ENCODE measurements at places on chromosomes 5 and 9. TPM values are rescaled to one million over a fixed set of nuclear protein-coding genes. Genes with fewer than 3 reads are reported as not detected.
A peak's percentile ranks its signal among the peaks of the same experiment; 100 is the strongest.

DNA sequence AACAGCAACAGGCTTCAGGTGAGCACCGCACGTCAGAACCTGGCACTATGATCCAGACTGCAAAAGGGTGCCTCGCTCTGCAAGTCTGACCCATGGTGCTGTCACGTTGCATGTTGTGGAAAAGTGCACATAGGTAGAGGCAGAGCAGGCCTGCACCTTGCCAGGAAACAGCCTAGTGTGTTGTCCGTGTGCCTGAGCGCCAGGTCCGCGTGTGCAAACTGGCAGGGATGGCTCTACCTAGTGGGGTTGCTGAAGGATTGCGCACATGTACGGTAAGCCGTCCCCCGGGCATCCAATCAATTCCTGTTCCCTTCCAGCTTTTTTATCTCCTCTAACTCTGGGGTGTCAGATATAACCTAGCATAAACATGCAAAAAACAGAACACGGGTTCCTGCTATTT lies 219.5 kb downstream of the NXNL2 start:
- DNase-seq = no peak

DNA sequence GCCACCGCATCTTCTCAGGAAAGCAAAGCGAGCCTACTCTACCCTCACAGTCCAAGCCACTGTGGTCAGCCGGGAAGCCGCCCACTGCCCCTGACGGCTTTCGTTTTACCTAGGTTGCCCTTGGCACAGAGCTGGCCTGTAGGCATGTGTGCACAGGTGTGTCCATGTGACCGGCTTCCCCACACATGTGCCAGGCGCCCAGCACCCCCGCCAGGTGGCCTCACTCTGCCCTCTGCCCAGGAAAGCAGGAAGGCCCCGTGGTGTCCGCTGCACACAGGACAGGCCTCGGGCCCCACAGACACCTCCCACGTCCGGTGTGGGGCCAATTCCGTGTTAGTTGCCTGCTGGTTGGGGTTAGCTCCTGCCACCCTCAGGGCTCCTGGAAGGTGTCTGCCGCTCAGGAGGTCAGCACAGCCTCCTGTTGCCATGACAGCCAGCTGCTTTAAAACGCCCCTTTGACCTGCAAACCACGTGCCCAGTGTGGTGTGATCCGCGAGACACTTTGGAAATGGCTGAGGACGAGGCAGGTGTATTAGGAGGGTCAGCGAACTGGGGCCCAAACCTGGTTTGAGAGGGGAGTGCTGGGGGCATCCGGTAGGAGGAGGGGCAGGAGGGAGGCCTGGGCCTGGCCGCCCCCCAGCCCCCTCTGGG lies 28.7 kb downstream of the TPPP start:
- DNase-seq = no peak

DNA sequence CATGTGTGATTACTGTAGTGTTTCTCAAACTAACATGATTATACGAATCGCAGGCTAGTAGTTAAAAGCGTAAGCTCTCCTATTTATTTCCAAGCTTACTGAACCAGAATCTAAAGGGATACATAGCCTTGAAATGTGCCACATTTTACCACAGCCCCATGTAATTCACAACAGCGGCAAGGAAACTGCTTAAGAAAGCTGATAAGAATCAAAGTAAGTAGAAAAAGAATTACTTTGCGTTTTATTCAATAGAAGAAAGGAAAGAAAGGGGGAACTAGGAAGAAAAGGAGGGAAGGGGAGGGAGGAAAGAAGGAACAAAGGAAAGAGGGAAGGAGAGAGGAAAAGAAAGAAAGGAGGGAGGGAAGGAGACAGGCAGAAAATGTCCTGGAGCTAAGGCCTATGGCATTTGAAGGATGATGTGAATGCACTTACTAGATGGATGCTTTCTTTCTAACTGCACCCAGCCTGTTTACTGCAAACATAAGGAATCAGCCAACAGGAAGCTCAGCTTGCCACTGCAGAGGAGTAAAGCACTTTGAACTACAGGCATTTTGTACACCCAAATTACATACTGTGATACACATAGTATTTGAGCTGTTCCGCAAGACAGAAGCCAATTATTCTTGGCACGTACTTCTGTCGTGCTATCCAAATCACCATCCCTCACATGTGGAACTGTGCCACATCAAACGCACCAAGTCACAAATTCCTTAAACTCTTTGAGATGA lies 521.7 kb downstream of the RAB3C start:
- no peak for DNase-seq

DNA sequence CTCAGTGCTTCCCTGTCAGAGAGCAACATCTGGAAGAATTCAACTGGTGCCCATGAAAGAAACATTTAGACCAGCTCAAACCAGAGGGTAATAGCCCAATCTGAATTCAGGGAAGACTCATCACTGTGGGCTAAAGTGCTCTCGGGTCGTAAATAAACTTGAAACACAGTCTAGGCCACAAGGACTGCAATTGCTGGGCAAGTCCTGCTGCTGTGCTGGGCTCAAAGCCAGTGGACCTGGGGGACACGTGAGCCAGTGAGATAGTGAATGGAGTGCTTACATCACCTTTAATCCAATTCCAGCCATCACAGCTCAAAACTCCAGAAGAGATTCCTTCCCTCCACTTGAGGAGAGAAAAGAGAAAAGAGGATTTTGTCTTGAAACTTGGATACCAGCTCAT lies 78.1 kb upstream of the DAP start:
- DNase-seq = no peak

DNA sequence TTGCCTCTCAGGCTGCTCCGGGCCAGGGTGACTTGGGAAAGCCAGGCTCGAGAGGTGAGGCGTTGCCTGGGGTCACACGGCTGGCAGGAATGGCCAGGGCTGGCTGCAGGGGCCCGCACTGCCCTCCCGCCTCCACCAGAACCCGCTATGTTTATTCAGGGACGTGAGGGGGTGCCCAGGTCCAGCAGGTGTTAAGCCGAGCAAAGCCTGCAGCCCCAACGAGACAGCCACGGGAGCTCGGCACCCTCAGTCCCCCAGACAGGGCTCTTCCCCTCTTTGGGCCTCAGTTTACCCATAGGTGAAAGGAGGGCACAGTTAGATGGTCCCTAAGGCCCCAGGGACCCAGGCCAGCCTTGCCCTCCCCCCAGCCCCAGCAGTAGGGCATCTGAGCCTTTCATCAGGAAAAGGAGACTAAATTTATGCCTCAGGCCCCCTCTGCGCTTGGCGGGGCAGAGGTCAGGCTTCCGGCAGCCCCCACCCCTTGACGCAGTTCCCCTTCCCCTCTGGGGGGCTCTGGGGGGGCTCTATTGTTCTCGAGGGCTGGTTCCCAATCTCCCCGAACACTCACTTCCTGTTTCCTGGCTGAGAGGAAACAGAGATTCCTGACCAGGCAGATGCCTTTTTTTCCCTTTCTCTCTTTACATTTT lies 7.1 kb upstream of the EGFL7 start:
- DNase-seq = no peak

GRCh38 chr9:123465304-123465703 lies 109.3 kb downstream of the CRB2 start:
- DNase-seq = no peak

GRCh38 chr5:86979811-86980411 lies 287.8 kb upstream of the RASA1 start:
- DNase-seq = peak; percentile 81

GRCh38 chr9:125190361-125190801 lies 778 bp upstream of the PPP6C start:
- no peak for DNase-seq

C9orf43 gene
- not detected for polyA plus RNA-seq

SAP30L gene
- 21.1 TPM for polyA plus RNA-seq

LCP2 gene
- polyA plus RNA-seq = 52.0 TPM

BARHL1 gene
- polyA plus RNA-seq = not detected

Measured in CD14-positive monocyte (primary cell).